Activated CD8-positive, alpha-beta memory T cell treated with anti-CD3 and anti-CD28 coated beads for 48 hours (primary cell): ENCODE measurements at places on chromosomes 6 and 20.

DNA sequence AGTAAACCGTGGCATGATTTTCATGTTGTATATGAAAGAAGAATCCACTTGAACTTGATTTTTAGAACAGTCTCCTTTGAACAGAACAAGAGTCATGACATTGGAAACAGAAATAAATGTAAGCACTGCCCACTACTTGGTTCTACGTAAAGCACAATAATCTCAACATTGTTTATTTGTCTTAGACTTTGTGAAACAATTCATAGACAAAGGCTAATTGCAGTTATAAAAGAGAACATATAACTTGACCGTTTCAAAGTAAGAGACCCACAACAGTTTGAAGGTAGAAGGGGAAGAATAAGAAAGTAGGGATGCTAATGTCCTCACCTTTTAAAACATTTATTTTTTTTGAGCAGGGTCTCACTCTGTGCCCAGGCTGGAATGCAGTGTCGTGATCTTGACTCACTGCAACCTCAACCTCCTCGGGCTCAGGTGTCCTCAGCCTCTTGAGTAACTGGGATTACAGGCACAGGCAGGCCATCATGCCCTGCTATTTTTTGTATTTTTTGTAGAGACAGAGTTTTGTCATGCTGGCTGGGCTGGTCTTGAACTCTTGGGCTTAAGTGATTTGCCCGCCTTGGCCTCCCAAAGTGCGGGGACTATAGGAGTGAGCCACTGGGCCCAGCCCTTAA, 71.1 kb downstream of the POPDC3 start:
- DNase-seq, result no peak

- DNase-seq, result no peak
Measured at GRCh38 chr6:71459162-71459561, 170.6 kb downstream of the OGFRL1 start.

- DNase-seq, result no peak
Measured at GRCh38 chr6:16132909-16133308, 4.0 kb downstream of the MYLIP start.

- DNase-seq, result no peak
Measured at GRCh38 chr20:49620364-49621240, 52.7 kb upstream of the PTGIS start.

DNA sequence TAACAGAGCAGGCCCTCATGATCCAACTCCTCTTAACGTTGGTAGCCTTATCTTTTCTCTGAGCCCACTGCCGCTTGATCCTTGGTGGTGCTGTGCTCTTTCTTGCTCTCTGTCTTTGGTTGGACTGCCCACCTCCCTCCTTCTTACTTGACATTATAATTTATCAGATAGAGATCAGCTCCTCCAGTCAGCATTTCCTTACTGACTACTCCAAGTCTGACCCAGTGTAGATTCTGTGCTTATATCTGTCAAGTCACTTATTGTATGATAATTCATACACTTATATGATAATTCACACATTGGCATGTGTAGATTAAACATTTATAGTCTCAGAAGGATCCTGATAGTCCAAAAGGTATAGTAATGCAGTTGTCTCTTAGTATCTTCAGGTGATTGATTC, 18.1 kb downstream of the PTPRA start:
- DNase-seq, result no peak

DNA sequence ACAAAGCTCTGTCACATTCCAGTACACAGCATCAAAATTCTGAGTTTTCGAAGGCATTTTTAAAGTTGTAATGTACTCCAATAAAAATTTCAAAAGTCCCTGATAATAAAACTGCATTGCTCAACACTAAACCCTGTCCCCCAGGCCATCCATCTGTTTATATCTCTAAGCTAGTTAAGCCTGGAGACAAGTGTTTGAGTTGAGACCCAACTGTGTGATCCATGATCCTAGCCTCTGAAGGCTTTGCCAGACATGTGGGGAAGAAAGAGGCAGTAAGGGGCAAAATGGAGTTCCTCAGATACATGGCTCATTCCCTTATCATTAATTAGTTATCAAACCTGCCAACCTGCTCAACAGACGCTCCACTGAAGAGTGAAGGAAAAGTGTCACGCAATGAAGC, 198.4 kb downstream of the ISM1 start:
- DNase-seq, result no peak

DNA sequence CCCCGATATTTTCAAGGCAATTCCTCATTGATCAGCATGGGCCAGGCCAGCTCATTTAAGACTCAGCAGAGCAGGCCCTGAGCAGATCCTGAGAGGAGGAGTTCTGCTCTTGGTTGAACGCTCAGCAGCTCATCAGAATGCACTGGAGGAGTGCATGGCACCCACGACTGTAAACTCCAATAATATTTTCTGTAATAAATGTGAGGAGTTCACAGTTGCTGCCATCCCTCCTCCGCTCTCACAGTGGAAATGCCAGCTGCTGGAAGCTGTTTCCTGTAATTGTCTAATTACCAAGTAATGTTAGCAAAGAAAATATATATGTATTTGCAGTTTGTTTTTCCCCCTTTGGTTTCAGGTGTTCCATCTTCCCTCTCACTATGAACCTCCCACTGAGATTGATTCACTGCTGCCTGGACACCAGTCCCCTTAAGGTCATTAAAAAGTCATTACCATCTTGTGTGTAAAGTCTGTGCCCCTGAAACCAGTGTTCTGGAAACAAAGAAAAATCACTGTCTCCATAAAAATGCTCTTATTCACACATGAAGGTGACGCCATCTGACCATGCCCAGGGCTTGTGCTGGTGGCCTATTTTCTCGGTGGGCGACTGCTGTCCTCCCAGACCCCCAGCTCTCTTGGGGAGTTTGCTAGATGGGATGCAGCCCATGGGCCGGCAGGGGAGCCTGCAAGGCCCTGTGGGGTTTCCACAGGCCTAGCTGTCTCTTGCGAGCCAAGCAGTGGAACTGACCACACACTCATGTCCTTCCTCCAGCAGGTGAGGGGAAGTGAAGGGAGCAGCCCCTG, 374.2 kb downstream of the ZFAND3 start:
- DNase-seq, result no peak

- DNase-seq, result no peak
Measured at GRCh38 chr20:49345524-49345923, 67.7 kb upstream of the ZNFX1 start.

DNA sequence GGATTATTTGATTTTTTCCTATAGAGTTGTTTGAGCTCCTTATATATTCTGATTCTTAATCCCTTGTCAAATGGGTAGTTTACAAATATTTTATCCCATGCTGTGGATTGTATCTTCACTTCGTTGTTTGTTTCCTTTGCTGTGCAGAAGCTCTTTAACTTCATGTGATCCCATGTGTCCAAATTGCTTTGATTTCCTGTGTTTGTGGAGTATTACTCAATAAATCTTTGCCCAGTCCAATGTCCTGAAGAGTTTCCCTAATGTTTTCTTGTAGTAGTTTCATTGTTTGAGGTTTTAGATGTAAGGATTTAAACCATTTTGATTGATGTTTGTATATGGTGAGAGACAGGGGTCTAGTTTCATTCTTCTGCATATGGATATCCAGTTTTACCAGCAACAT, 143.7 kb upstream of the HTR1E start:
- no peak for DNase-seq

- no peak for DNase-seq
Measured at GRCh38 chr6:78810146-78810545, 57.2 kb upstream of the IRAK1BP1 start.

- DNase-seq, result no peak
Measured at GRCh38 chr6:145396499-145396898, 338.8 kb downstream of the EPM2A start.
